GM20000 (cell line): ENCODE measurements at places on chromosomes 2 and 18.

DNA sequence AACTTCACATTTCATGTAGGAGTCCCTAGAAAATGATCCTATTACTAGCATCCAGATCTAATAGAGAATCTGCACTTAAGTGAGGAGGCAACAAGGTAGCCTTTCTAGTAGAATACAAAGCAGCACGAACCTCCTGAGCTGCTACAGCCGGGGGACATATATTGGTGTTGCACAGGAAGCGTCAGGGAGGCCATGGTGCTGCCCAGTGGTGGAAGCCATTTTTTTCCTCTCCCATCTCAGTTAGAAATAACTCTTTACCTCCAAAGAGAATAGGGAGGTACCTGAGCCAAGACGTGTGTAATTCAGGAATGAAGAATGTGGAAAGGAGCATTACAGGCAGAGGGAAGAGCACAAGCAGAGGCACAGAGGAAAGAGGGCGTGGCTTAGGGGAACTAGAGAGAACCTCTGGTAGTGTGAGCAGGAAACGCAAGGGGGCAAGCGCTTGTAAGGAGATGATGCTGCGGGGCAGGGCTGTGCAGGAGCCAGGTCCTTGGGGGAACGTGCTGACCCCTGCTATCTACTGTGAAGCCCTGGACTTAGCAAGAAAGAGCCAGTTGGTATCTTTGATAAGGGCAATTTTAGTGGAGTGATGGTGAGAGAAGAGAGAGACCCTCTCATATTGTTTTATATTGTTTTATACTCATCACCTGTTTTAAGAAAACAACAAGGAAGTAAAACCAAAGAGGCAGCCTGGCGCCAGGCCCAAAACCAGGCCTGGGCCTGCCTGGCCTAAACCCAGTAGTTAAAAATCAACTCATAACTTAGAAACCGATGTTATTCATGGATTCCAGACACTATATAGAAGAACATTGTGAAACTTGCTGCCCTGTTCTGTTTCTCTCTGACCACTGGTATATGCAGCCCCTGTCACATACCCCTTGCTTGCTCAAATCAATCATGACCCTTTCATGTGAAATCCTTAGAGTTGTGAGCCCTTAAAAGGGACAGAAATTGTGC is 50.0 kb upstream of the TTC39C start:
- no peak for DNase-seq

GRCh38 chr2:140422759-140423158 is 1642.6 kb upstream of the NXPH2 start:
- no peak for DNase-seq

GRCh38 chr18:79559436-79559835 is 120.2 kb upstream of the CTDP1 start:
- no peak for DNase-seq

GRCh38 chr2:197704434-197705120 is 592 bp upstream of the MARS2 start:
- DNase-seq = no peak

DNA sequence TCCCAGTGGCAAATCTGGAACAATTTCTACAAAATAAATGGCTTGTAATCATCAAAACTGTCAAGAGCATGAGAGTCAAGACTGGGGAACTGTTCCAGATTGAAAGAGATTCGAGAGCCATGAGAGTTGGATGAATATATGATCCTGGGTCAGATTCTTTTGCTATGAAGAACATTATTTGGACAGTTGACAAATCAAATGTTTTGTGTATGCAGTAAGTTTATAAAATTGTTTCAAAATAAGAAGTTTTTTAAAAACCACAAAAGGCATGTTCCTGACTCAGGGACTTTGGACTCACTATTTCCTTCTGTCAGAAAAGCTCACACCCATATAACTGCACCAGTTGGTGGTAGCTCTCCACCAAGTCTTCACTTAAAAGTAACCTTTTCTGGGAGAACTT is 38.5 kb downstream of the ROCK2 start:
- no peak for DNase-seq

GRCh38 chr18:31225668-31226067 is 63.0 kb upstream of the DSC1 start:
- no peak for DNase-seq

DNA sequence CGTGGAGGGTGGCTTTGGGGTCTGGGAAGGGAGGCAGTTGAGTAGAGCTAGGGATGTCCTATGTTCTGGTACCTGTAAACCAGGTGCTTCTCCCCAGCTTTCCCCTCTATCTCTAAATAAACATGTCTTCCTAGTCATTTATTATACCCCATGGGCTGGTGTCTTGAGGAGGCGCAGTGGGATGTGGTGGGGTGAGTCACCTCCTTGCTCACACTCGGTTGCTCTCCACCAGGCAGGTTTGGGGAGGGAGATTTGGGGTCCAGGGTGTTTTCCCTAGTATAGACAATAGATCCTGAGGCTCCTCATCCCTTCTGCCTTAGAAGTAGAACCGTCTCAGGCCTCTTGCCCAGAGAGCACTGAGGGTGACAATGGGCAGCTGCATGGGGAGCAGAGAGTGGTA is 5.1 kb downstream of the PSD4 start:
- DNase-seq = no peak

DNA sequence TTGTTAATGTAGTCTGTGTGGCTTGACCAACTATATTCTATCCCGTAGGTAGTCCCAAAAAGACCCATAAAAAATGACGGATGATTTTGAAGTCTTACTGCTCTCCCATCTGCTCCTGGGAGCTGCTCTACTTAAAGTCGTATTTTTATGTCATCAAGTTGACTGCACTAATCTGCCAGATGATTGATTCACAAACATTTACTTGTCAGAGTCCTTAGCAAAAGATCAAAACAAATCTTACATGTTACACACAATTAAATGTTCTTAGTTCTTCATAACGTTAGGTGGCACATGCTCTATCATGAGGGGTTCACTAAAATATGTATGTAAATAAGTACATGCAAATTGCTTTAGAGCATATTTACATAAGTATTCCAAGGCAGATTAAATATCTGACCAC is 498.3 kb upstream of the LRRTM4 start:
- DNase-seq = no peak

GRCh38 chr18:49585781-49586663 is 24.2 kb downstream of the LIPG start:
- no peak for DNase-seq

- DNase-seq = no peak
These were observed 211.5 kb downstream of the SUCLG1 start for GRCh38 chr2:84247532-84247931.

- no peak for DNase-seq
These were observed 60.6 kb downstream of the ACKR3 start for GRCh38 chr2:236629961-236630872.

DNA sequence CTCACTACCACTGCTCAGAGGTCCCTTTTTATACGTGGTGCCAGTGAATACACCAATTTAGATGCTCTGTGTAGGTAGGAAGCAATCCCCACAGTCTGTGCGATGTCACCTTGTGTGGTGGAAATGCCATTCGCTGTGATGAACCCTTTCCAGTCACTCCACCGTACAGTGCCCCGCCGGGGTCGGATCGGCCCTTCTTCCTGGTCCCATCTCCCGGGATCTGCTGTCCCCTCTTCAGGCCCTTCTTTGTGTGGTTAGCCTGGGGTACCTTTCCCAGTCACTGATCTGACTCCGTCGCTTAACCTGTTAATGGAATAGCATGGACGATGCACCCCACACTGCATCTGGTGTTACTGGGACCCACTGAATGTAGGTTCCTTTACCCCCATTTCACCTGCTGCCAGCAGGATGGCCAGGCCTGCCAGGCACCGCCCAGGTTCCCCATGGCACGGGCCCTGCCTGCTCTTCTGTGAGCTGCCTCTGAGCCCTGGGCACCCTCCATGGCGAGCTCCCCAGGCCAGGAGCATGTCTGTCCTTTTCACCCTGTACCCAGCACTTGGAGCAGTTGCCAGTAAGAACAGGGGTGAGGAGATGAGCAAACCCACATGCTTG is 18.0 kb downstream of the TWIST2 start:
- no peak for DNase-seq

- no peak for DNase-seq
These were observed 222.9 kb downstream of the PRKCE start for GRCh38 chr2:45874344-45874743.

- no peak for DNase-seq
These were observed 40.1 kb downstream of the UNC50 start for GRCh38 chr2:98648451-98648850.

- no peak for DNase-seq
These were observed 13.7 kb downstream of the ERFE start for GRCh38 chr2:238172439-238172838.

- no peak for DNase-seq
These were observed 137.0 kb upstream of the ATP5MC3 start for GRCh38 chr2:175318542-175318941.

DNA sequence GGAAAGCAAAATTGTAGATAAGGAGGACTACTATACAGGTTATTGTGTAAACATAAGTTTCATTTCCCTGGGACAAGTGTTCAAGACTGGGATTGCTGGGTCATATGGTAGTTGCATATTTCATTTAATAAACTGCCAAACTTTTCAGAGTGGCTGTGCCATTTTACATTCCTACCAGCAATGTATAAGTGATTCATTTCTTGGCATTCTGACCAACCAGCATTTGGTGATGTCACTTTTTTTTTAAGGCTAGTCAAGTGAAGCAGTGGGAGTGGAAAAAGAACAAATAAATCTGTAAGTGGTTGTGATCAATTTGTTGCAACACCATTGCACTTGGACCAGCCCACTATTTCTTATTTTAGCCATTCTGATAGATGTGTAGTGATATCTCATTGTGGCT is 5.2 kb upstream of the CHCHD5 start:
- no peak for DNase-seq

DNA sequence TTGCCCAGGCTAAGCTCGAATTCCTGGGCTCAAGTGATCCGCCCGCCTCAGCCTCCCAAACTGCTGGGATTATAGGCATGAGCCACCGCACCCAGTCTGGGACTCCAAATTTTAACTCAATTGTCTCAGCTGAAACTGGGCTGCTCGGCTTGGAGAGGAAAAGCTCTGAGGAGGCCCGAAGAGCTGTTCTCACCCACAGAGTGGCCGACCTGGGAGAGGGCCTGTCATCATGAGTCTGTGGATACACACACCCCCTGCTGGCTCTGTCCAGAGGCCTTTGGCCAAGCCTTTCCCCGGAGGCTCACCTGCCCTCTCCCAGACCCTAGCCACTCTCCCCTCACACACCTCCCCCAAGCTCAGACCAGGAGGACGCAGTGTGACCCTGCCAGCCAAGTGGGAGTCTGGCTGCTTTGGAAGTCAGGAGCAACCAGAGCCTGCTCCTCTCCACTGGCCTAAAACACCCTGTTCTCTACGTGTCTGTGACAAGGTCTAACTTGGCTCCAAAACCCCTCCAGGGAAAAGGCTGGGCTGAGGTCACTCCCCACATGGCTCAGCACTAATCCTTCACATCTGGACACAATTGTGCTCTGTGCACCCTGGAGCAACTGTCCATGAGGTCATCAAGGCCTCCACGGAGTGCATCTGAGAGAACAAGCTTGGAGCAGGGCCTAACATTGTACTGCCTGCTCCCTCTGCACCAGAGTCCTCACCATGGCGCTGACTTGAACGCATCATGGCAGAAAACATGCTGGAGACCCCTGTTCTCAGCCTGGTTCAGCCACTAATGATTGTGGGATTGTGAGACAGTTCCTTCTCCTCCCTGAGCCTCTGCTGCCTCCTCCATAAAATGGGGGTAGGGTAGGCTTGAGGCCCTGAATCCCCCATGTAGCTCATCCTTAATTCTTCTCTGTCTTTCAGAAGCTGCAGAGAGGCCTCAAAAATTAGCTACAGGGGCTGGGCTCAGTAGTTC is 49.9 kb upstream of the RAB6C start:
- peak; percentile 7 for DNase-seq

DNA sequence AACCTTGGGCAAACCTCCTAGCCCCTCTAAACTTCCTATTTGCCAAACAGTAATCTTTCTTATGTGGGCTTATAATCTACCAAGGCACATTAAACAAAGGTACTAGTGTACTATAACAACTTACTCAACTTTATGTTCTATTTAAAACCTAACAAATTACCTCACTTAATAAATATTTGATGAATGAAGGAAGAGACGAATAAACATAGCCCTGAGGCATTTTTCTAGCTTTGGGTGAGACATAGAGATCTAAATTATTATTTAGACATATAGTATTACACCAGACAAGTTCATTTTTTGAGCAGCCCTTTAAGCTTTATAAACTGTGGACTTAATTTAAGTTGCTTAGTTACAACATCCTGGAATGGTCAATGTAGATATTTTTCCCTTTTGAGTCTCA is 104.6 kb downstream of the UNC80 start:
- DNase-seq = no peak

GRCh38 chr2:219441451-219442255 is 7.0 kb downstream of the SPEG start:
- peak; percentile 83 for DNase-seq

DNA sequence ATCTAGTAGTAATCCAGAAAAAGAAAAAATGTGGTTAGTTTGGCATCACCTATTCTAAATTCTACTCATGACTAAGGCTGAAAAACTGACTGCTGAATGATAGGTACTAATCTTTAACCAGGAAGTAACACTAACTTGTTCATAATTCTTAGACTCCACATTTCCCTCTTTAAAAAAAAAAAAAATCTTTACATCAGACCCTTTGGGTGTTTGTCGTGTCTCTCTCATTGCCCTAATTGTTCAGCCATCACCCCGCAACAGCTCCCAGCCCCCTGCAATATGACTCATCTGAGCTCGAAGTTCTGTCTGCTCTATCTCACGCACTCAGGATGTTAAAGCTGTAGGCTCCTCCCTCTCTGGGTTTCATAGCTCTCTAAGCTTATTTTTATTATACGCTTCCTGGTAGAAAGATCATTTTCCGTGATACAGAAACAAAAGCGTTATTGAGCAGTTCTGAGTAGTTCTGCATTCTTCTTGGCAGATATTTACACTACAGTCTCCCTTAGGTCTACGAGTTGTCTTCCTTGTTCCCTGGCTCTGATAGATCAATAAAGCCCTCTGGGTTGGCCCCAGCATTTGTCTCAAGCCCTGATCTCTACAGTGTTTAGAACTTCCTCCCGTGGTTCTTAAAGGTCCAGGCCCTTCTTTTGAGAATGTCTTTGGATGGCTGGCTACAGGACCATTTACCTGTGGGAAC is 95.6 kb downstream of the TNFRSF11A start:
- DNase-seq = peak; percentile 74

- DNase-seq = no peak
These were observed 59.2 kb upstream of the SLC25A52 start for GRCh38 chr18:31819925-31820229.

DNA sequence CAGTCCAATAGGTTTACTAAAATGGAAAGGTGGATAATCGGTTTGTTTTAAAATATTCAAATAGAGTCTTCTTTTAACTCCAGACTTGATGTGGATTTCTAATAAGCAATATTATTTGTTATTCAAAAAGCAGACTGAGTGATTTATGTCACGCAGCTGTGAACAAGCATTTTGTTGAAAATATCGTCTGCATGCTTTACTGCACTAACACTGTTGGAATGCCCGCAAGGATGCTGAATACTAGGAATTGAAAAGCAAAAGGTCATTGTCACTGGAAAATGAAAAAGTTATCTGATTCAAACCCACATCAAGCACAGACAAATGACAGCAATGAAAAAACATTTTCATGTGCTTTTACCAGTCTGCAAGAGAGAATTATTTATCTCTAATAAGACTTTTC is 31.1 kb downstream of the CHN1 start:
- DNase-seq = no peak
